ENCODE measurements at places on chromosomes 3 and 15. TPM values are rescaled to one million over a fixed set of nuclear protein-coding genes. Genes with fewer than 3 reads are reported as not detected.

The AMT gene
- 0.29 TPM for total RNA-seq

The CPB1 gene
- not detected for total RNA-seq

The ACKR4 gene
- total RNA-seq, result not detected

The TMCO5A gene
- total RNA-seq, result not detected

The TMEM42 gene
- total RNA-seq, result 8.8 TPM

The ARMC8 gene
- 20.2 TPM for total RNA-seq

The FGF7 gene
- total RNA-seq, result not detected

The SLC6A1 gene
- total RNA-seq, result not detected

The FBXL2 gene
- 7.8 TPM for total RNA-seq

The LMOD3 gene
- not detected for total RNA-seq
